ENCODE measurements at places on chromosomes 1 and 21.

GRCh38 chr1:20093940-20094391 is 24.0 kb downstream of the PLA2G5 start:
- no peak for DNase-seq

DNA sequence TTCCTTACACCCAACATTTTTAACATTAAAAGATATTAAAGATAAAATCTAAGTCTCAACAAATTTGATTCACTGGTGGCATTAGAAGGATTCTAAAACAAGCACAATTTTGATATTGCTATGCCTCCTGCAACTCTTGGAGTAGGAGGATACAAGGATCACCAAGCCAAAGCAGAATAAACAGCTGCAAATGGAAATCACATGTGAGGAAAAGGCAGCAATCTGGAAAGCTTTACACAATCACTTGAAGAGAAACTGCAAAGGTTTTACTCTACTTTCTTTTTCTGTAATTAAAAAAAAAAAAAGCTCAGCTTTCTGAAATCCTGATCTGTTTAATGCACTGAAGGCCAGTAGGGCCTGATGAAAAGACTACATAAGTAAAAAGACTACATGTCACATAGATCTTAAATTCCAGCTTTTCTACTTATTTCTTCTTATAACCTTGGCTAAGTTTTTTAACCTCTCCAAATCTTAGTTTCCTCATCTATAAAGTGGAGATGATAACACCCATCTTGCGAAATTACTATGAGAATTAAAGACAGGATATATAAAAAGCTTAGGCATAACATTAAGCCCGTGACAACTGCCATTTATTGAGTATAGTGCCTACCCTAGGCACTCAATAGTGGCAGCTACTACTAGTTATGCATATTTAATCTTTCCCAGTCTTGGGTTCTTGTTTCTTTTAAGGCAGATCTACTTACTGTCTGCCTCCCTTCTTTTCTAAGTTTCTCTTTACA is 73.5 kb downstream of the EPS15 start:
- no peak for DNase-seq

DNA sequence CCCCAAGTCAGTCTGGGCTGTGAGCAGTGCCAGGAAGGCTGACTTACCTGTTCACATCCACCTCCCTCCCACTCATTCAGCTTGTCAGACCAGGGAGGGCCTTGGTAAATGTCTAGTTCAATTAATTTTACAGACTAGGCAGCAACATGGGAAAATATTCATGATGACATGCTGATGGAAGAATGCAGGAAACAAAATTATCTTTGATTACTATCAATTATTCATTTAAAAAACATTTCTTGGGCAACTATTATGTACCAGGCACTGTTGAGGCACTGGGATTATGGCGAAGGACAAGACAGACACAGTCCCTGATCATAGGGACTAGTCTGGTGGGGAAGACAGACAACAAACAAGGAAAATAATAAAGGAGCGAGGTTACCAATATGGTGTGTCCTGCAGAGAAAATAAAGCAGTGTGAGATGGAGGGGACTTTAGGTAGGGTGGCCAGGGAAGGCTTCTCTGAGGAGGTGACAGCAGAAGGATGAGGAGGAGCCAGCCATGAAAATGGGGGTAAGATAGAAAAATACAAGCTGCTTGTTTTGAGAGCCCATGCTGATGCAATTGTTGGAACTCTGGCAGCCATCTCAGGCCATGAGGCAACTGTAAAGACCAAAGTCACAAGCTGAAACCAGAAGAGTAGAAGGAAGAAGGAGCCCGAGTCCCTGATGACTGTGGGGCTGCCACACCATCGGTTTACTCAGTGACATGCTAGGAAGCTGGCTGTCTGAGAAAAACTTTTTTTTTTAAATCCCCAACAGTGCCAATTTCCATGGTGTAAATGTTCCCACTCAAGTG is 14.0 kb downstream of the TRIM62 start:
- no peak for DNase-seq

GRCh38 chr1:109111386-109112055 is 2.4 kb upstream of the ELAPOR1 start:
- DNase-seq = no peak

DNA sequence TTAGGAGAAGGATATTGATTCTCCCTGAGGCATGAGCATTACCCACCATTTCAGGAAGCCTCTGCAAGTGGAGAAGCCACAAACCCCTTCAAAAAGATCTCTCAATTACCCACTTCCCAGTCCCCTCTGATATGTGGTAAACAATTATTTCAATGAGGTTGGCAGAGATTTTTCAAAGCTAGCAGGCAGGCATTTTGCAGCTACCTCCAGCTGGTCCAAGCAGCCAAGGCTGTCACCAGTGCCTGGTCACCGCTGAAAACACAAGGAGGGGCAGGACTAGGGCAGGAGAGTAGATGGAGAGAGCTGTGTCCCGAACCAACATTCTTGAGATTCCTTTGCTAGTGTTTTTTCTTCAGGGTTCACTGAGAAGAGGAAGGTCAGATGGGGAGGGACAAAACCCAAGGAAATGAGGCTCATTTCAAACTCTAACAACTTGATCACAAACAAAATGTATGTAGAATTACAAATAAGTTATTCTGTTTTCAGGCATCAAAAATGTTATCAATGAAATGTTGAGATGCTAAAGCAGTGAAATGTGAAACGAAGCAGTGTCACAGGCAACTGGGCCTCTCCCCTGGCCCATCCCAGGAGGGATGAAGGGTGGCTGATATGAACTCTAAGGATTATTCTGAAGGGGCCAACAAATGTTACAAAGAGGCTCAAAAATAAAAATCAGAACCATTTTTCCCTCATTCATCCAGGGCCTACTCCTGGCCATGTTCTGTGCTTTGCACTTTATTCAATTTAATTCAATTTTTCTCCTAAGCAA is 22.3 kb downstream of the APP start:
- no peak for DNase-seq
